Liver (tissue), 10 donors: ENCODE measurements at places on chromosomes 11 and 22. TPM values are rescaled to one million over a fixed set of nuclear protein-coding genes. Genes with fewer than 3 reads are reported as not detected.
A peak's percentile ranks its signal among the peaks of the same experiment; 100 is the strongest.

The HPS4 gene
- 11.6 TPM for polyA plus RNA-seq

- H3K4me1 ChIP-seq = peaks cover 11% of the 10 kb centered on the region
- H3K4me3 ChIP-seq = no peak overlapping the region
- no peak for DNase-seq
- H3K27ac ChIP-seq = no peak overlapping the region
These were observed 31.3 kb downstream of the CTNND1 start for GRCh38 chr11:57792870-57793269.

- H3K4me1 ChIP-seq = no peaks in the 10 kb centered on the region
- peak overlapping the region; percentile 40 for H3K27ac ChIP-seq
- peaks cover 13% of the 10 kb centered on the region for H3K36me3 ChIP-seq
- no peak for DNase-seq
- no peaks in the 10 kb centered on the region for H3K27me3 ChIP-seq
- H3K4me3 ChIP-seq = no peak overlapping the region
These were observed 126.2 kb downstream of the BCR start for GRCh38 chr22:23306438-23306921.

The CPT1A gene
- polyA plus RNA-seq = 17.2 TPM

The DEPDC7 gene
- polyA plus RNA-seq = 21.0 TPM

DNA sequence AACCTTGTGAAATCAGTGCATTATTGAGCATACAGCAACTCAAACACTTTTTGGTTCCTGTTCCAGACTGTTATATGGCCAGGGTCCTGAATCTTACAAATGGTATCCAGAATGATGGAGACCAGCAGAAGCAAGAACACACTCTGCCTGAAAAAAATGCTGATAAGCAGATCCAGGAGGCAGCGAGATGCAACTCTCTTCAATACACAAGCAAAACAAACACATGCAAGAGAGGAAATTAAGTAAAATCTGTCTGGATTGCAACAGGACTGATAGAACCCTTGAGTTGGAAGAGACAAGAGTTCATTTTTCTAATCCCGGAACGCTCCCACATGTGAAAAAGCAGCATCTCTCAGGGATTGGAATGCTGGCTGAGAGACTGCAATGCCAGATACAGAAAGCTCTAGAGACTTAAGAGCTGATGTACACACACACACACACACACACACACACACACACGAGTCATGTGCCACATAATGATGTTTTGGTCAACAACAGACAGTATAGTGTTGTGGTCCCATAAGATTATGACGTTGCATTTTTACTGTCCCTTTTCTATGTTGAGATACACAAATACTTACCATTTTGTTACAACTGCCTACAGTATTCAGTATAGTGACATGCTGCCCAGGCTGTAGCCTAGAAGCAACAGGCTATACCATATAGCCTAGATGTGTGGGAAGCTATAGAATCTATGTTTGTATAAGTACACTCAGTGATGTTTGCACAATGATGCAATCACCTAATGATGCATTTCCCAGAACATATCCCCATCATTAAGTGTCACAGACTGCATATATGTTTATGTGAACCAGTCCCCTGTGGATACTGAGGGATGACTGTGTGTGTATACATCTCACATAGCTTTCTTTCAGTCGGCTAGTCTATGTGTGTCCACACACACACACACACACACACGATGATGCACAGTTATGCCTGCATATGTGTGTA lies 406.6 kb downstream of the LARGE1 start:
- H3K36me3 ChIP-seq = no peaks in the 10 kb centered on the region
- H3K4me3 ChIP-seq = no peak overlapping the region
- DNase-seq = no peak
- no peak overlapping the region for H3K27ac ChIP-seq
- H3K27me3 ChIP-seq = no peaks in the 10 kb centered on the region

The TRIM34 gene
- 2.2 TPM for polyA plus RNA-seq
